ENCODE measurements at places on chromosomes 11 and 22.

- no peak for DNase-seq
Observed at GRCh38 chr22:26559961-26560575, 29.9 kb downstream of the TPST2 start.

DNA sequence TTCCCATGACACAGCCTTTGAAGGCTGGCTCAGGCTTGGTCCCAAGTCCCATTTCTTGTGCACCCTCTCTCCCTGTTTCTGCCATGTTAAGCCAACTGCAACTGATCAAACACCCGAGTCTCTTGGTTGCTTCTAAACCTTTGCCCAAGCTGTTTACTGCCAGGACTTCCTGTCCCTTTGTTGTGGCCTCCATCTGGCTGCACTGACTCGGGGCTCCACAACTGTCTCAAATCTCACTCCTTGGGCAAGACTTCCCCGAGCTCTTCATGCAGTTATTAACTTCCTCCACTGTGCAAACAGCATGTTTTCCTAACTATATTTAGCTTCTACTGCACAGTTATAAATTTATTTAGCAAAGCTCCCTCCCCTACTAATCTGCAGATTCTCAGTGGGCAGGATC, 4.3 kb downstream of the VPREB1 start:
- DNase-seq, result no peak

DNA sequence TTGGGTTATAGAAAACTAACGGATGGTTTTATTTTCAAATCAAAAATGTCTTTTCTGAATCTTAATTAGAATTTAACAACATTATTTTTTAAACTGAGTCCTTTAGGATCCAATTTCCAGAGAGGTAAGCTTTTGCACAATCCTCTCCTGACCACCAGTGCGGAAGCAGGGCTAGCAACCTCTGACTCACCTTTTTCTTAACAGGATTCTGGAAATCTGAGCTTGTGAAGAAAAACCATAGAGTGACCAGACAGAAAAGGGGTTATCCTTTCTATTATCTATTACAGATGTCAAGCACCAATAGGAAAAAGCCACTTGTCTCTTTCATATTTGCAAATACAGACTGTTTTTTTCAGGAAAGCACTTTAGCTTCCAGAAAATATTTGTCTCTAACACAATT, 25.3 kb downstream of the ALG9 start:
- DNase-seq, result no peak

GRCh38 chr11:12224537-12224893, 114.1 kb downstream of the MICAL2 start:
- peak; percentile 85 for DNase-seq

GRCh38 chr11:122189229-122189628, 73.2 kb upstream of the BLID start:
- no peak for DNase-seq

- DNase-seq, result no peak
Observed at GRCh38 chr11:1934335-1935155, 12.6 kb upstream of the MRPL23 start.
